ENCODE measurements at places on chromosomes 1 and 21.

- no peak for DNase-seq
These were observed 115.5 kb downstream of the RERE start for GRCh38 chr1:8701794-8702471.

- no peak for DNase-seq
These were observed 336.0 kb upstream of the NR5A2 start for GRCh38 chr1:199691540-199691939.

- DNase-seq: no peak
These were observed 602.5 kb downstream of the PTPRU start for GRCh38 chr1:29838738-29839320.

GRCh38 chr1:71908303-71908702 is 374.0 kb downstream of the NEGR1 start:
- DNase-seq: no peak

GRCh38 chr1:22915816-22916470 is 56.7 kb downstream of the LACTBL1 start:
- no peak for DNase-seq

DNA sequence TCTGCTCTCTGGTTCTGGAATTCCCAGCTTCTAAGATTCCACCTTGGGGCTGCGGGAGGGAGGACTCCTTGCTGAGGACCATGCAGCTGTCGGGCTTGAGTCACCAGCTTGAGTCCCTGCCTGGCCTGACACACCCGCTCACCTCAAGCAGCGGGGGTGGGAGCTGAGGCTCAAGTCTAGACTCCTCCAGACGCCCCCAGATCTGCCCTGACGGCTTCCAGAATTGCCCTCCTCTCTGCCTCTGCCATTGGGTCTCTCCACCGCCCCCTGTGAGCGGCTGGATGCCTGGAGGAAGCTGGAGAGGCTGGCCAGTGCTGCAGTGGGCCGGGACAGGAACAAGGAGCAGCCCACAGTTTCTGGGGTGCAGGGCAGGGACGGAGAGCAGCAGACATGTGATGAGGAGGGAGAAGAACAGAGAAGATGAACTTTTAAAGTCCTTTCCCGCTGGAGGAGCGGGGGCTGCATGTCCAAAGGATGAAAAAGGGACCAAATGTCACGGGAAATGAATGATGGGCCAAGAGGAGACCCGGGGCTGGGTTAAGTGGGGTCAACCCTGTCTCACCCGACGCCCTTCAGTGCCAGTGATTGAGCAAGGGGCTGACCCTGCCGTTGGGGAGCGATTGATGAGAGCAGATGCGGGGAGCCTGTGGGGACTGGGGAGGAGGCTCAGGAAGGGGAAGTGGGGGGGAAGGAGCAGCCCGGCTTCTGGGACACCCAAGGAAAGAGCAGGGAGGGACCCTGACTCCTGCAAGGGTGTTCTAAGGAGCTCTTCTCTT is 13.5 kb downstream of the CRABP2 start:
- no peak for DNase-seq

DNA sequence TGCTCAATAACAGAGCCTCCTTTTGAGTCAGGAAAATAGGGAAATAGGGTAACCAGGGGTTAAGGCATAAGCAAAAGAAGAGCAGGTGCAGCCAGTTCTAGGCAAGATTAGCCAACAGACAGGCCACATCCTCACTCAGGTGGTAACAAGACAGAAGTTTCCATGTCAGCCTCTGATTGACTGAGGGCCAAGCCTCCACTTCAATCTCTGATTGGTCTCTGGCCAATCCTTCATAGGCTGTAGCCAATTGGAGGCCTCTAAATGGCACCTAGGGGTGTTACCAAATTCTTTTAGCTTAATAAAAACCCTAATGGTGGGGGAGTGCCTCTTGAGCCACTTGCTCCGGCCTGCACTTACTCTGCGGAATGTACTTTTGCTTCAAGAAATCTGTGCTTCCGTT is 37.2 kb downstream of the LACTBL1 start:
- no peak for DNase-seq

DNA sequence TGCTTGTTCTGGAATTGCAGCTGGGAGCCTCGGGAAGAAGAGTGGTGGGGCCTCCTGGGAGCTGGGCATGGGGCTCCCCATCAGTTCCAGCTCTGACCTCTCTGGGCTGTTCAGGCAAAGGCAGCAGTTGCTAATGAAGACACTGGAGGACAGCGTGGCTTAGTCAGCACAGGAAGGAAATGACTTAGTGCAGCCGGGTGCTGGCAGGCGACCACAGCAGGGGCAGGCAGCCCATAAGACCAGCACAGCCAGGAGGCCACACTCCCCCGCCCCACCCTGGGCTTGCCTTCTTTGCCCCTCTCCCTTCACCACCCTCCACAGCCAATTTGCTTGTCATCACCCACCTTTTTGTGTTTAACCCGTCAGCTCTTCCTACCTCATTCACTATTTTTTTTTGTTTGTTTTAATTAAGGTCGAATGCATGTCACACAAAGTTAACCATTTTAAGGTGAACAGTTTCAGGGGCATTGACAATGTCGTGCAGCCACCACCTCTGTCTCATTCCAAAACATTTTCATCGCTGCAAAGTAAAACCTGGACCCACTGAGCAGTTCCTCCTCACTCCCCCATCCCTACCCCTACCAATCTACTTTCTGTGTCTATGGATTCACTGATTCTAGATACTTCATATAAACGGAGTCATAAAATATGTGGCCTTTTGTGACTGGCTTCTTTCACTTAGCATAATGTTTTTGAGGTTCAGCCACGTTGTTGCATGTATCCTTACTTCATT is 10.9 kb downstream of the OLIG2 start:
- DNase-seq: peak; percentile 37

DNA sequence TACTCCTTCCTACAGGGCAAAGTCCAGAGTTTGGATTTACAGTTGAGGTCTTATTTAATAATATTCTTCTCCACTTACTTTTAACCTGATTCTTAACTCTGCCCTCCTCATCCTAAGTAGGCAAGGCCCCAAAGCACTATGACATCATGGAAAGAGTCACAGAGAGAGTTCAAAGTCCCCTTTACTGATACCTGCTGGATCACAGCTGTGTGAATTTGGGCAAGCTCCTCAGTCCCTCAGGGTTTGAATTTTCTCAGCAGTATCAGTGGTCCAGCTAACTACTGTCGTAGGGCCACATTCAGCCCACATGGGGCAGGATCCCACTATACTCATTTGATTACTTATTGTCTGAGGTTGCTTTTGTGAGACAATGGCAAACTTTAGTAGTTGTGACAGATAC is 16.0 kb downstream of the TYW3 start:
- no peak for DNase-seq

- no peak for DNase-seq
These were observed 48.1 kb upstream of the CD46 start for GRCh38 chr1:207703712-207704111.

DNA sequence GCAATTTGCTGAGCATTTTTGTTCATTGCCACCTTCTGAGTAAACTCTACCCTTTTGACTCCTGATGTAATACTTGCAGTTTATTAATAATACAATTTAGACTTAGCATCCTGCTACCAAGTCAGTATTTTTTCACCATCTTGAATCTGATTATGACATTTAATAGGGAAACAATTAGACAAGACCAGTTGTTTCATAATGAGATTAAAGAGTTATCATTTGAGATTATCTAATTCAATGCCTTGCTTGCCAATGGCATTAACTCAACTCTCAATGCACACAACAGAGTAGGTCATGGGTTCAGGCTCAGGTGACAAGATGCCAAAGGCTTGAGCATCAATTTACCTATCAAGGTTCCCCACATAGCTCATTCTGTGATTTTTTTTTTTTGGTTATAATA is 488.4 kb downstream of the DISC1 start:
- no peak for DNase-seq

DNA sequence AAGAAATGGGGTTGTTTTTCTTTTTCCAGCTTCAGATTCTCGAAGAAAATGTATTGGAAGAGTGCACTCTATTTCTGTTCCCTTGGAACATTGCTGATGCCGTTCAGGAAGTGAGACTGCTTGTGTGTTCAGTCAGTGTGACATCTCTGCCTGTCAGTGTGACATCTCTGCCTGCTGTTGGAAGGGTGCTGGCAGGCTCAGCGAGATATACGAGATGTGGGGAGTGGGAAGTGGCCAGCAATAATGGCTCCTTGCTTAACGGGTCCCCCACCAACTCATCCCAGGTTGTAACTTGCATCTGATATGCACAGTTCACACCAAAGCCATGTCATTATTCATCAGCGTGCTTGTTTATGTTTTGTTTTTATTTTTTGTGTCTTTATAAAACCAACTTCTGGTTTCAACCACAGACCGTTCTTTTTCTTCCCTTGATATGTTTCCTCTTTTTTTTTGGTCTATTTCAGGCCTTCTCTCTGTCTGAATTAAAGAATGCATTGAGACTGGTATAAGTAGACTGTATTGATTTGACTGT is 145.4 kb downstream of the GALNT2 start:
- peak; percentile 13 for DNase-seq

GRCh38 chr1:113929750-113930498 is 800 bp downstream of the HIPK1 start:
- DNase-seq: peak; percentile 70

DNA sequence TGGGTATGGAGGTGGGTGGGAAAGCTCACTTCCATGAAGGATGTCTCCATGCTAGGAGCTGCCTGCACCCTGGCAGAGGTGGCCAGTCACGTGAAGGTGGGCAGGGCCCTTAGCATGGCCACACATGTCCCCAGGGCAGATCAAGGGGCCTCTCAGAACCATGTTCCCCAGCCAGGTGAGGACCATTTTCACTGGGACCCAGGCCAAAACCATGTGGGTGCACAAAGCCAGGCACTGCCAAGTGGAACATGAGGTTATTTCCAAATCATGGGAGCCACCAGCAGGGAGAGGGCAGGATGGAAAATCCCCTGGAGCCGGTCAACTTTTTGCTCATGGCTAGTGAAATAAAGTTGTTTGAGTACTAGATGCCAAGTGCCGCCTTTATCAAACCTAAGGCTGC is 9.7 kb downstream of the ZNF692 start:
- DNase-seq: no peak

GRCh38 chr1:42221456-42221855 is 56.9 kb upstream of the GUCA2A start:
- DNase-seq: no peak

DNA sequence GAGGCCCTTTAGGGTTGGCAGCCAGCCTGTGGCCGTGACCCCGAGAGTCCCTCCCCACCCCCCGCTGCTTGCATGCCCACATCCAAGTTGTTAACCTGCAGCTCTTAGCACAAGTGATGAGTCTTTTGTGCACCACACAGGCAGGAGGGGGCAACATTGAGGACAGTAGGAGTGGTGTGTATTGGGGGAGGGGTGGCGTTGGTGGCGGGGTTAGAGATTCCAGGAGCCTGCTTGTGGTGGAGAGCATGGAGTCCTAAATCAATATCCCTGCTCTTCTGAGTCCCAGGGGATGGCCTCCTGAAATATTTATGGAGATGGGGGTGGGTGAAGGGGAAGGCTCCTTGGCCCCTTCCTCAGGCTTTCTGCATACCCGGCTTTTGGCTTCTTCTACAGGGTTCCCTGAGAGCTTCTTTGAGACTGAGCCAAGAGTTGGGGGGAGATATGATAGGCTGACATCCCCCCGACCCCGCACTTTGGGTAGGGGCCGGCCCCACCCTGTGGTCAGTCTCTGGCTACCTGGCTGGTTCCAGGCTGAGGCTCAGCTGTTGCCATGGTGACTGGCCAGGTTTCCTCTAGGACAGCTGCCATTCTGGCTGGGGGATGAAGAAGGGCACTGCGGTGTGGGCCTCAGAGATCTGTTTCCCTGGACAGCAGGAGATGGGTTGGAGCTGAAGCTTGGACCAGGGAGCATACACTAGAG is 5.0 kb downstream of the CHRNB2 start:
- no peak for DNase-seq

- no peak for DNase-seq
These were observed 11.5 kb downstream of the TEX46 start for GRCh38 chr1:23004112-23004511.

DNA sequence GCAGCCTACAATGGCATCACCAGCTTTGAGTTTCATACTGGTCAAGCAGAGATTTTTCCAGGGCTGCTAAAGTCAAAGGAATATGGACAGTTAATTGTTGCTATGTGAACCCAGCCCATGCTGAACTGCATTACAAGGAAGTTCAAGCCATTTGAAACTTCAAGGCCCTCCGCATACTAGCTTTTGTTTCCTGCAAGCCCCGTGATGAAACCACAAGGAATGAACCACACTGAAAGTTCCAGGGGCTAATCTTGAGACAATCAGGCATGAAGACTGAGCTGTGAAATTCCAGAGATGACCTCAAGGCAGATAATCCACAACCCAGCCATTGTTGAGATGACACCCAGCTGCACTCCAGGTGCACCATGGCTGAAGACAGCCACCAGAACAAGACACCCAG is 180.8 kb downstream of the C1orf21 start:
- no peak for DNase-seq

DNA sequence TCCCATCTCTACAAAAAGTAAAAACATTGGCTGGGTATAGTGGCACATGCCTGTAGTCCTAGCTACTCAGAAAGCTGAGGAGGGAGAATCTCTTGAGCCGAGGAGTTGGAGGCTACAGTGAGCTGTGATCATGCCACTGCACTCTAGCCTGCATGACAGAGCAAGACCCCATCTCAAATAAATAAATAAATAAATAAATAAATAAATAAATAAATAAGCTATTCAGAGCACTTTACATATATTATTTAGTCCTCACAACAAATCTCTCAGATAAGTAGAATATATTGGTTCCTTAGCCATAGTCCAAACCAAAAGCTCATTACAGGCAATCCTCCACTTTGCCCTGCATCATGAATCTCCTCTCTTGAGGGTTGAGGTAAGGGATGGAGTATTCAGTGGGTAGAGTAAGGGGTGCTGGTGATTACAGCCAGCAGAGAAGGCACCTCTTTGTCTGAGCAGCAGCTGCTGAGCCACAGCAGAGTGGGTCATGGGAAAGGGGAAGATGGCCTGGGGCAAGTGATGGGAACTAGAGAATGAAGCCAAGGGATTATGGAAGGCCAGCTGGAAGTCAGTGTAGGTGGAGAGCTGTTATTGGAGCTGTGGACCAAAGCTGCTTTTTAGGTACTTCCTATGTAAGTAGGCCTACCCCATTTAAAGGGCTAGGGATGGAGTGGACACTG is 115.5 kb upstream of the ZNF644 start:
- no peak for DNase-seq

DNA sequence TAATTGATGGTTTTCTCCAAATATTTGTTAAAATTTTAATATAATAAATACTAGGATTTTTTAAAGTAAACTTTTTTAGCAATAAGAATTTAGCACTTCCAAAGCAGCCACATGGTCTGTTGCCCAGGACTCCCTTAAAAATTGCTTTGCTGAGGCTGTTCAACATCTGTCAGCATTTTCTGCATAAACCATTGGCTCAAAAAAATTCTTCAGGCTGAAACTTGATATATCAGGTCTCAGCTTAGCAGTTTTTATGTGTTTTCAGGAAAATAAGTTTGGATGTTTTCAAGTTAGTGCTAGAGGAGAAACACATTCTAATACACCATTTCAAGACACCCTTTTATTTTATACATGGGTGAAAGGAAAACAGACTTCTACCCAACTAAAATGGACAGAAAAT is 69.1 kb upstream of the C1orf105 start:
- no peak for DNase-seq

GRCh38 chr1:64866689-64867088 is 99.7 kb downstream of the JAK1 start:
- DNase-seq: no peak
